ENCODE measurements at places on chromosomes 3 and 15.

- no peak for DNase-seq
Observed at GRCh38 chr15:46930426-46930825, 786.9 kb upstream of the SEMA6D start.

GRCh38 chr3:44762690-44763089, 1.1 kb downstream of the KIF15 start:
- DNase-seq, result no peak

GRCh38 chr15:32957219-32957618, 237.3 kb downstream of the FMN1 start:
- no peak for DNase-seq

GRCh38 chr3:175655351-175655750, 796.2 kb downstream of the NAALADL2 start:
- DNase-seq, result no peak

DNA sequence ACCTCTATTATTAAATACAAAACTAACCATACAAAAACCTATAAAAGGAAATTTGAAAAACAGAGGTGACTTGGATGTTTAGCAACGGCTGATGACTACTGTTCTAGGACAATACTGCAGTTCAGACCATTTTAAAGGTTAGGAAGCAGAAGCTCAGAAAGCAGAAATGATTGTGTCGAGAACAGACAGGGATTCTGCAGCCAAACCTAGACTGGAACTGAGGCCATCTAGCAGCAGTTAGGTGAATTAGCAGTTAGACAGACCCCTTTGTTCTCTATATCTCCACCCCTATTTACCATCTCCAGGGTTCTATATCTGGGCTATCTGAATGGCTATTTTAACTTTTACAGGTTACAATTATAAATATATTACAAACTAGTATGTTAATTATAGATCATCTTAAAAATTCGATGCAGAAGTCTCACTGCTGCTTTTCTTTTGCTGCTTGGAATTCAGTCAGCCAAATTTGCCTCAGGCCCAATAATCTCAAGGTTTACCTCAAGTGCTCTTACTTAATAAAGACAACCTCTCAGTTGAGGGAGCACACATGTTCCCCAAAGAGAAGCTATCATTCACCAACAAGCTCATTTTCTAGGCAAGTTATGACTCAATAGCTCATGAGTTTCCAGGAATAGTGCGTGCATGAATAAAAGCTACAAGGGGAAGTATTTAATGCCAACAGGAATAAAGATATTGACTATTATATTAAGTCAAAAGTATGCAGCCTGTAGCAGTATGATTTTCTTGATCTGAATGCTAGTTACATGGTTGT, 9.3 kb upstream of the IL1RAP start:
- DNase-seq, result no peak

GRCh38 chr15:89825271-89825940, 10.8 kb upstream of the ANPEP start:
- DNase-seq, result no peak

GRCh38 chr3:110343945-110344344, 727.7 kb upstream of the NECTIN3 start:
- DNase-seq, result peak; percentile 38

- no peak for DNase-seq
Observed at GRCh38 chr3:142215106-142215505, 10.3 kb downstream of the GK5 start.

DNA sequence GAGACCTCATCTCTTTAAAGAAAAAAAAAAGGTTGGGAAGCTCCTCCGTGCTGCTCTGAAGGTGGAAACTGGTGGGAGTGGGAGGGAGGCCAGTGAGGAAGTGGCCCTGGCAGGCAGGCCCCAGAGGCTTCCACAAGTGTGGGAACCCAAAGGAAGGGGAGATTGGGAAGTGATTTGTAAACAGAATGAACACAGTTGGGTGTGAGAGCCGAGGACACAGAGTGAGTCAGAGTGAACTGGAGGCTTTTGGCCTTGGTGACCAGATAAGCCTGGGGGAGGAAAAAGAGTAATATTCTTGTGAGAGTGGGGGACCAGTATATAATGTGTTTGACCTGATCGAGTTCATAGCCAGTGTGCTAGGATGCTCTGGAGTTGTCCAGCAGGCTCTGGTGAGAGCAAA, 23.0 kb downstream of the MKRN2 start:
- DNase-seq, result no peak

GRCh38 chr15:90248789-90249202, 560 bp upstream of the TTLL13 start:
- no peak for DNase-seq

DNA sequence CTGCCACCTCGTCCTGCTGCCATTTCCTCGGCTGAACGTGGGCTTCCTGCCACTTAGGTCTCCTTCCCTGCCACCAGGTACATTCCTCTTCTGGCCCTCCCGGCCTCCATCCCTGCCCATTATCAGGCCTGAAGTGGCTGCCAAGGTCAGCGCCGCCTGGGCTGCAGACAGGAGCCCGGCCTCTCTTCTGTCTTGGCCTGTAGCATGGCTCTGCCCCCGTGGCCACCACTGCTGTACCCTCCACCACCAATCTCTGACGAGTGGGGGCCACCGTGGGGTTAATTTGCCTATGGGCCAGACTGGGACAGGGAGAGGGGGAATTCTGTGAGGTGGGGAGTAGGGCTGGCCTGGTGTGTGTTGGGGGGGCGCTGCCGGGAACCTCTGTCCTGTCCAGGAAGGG, 2.0 kb upstream of the BAHD1 start:
- DNase-seq, result no peak

DNA sequence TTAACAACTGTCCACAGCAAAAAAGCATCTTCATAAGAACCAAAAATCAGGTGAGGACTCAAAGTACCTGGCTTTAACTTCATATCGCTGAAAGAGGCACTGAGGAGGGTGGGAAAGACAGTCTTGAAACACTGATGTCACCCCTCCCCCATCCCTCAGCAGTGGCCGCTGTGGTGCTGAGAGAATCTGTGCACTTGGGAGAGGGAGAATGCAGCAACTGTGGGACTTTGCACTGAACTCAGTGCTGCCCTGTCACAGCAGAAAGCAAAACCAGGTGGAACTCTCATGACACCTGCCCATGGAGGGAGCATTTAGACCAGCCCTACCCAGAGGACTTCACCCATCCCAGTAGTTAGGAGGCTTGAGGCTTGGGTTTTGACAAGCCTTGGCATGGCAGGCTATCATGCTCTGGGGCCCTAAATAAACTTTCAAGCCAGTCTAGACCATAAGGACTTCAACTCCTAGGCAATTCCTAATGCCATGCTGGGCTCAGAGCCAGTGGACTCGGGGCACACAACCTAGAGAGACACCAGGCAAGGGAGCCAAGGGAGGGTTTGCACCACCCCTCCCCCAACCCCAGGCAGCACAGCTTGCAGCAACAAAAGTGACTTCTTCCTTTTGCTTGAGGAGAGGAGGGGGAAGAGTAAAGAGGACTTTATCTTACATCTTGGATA, 6.1 kb upstream of the ZSCAN2 start:
- no peak for DNase-seq

DNA sequence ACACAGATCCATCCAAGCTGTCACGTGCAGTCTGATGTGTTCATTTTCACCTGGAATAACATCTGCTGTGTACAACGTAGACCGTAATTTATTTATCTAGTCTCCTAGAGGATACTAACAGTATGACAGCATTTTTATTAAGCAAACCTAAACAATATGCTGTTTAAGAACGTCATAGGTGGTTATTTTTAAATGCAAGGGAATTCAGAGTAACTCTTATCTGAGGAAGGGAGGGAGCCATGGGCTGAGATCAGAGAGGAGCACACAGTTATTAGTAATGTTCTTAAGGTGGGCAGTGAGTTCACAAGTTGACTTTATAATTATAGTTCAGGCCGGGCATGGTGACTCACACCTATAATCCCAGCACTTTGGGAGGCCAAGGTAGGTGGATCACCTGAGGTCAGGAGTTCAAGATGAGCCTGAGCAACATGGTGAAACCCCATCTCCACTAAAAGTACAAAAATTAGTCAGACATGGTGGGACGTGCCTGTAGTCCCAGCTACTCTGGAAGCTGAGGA, 193.6 kb downstream of the UACA start:
- no peak for DNase-seq

- peak; percentile 70 for DNase-seq
Observed at GRCh38 chr3:27312044-27312668, 57.0 kb downstream of the NEK10 start.

DNA sequence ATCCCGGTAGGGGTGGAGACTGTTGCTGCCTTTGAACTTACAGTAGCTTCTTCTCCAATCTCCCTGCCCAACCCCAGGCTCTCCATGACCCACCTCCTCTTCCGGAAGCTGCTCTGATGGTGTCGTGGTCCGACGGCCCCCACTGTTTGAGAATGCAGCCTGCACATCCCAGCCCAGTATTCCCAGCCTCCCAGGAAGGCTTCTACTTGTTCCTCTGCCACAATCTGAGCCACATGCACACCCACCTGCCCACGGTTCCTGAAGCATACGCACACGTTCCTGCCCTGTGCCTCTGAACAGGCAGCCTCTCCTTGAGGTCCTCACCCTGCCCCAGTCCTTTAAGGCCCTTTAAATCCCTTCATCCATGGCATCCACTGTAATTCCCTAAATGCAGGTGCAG, 57.4 kb downstream of the ABTB1 start:
- DNase-seq, result no peak

DNA sequence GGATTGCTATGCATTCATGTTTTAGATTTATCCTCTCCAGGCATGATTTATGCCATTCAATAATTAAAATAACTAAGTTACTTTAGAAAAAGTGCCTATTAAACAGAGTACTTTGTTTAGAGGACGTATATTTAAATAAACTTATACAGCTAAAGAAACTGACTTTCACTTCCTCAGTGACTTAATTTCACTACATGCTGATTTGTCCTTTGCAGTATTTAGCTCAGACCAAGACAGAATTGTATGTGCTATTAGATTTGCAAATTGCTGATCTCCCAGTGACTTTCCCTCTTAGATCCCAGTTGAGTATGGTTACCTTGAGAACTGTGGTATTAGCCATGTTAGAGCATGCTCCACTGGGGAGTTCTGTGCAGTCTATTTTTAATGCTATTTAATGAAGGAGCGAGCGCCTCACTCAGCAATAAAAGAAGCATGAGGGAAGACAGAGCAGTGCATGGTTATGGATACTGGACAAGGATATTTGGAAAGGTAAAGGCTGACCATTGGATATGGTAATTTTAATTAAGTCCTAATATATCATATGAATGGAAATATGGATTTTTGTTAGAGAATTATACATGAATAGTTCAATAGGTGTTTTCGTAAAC, 2.7 kb downstream of the ARPP21 start:
- DNase-seq, result no peak

DNA sequence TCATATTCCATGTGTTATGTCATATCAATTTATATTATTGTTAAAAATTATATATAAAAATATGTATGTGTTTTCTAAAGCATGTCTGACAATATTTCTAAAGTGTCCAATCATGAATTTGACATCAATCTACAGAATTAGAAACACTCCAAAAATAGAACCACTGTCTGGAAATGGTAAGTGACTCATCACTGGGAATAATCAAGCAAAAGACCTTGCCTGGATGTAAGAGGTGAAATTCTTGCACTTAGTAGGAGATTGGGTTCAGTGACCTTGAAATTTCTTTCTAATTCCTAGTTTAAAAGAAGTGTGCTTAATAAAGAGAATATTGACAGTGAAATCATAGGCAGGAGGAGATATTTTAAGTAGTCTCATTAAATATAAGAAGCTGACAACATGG, 188.8 kb downstream of the ZNF385D start:
- DNase-seq, result no peak

DNA sequence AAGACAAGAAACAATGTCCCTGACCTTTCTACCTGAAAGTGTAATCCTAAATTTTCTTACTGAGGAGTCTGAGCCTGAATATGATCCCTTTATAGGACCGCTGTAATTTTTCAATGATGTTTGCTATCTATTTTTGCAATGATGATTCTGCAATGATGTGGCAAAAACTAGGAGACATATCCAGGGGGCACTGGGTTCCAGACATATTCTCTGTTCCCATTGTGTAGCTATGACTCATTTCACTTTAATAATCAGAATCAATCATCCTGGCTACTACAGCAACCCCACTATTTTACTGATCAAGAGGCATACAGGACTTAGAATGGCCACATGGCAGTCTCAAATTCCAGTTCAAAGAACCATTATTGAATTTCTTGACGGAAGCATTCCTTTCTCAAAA, 85.9 kb downstream of the AQR start:
- DNase-seq, result peak; percentile 10

- peak; percentile 53 for DNase-seq
Observed at GRCh38 chr3:87298111-87298718, 21.8 kb upstream of the POU1F1 start.

- no peak for DNase-seq
Observed at GRCh38 chr3:183878071-183878470, 6.6 kb downstream of the PARL start.

GRCh38 chr3:172367205-172368105, 80.8 kb downstream of the GHSR start:
- DNase-seq, result no peak

- DNase-seq, result no peak
Observed at GRCh38 chr15:57649138-57649537, 57.4 kb upstream of the POLR2M start.

GRCh38 chr3:49607105-49607591, 52.9 kb downstream of the BSN start:
- DNase-seq, result no peak

- no peak for DNase-seq
Observed at GRCh38 chr3:187838016-187838540, 92.8 kb upstream of the BCL6 start.

GRCh38 chr3:171688593-171688992, 121.7 kb downstream of the PLD1 start:
- DNase-seq, result no peak

DNA sequence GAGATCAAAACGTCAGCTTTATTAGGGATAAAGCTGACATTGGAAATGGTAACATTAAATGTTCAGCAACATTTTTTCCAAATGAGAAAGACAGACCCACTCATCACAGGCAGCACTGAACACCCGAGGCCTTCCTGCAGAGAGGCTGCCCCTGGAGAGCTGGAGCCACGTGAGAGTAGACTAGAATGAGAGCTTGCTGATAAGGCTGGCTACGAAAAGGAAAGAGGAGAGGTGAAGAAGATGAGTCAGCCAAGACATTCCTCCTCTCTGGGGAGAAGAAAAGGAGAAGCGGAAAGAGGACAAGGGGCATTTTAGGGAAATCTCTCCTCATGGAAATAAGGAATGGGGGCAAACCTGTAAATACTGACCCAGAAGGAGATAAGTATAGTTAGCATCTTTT, 7.3 kb downstream of the CYP19A1 start:
- DNase-seq, result no peak

- DNase-seq, result no peak
Observed at GRCh38 chr3:132042681-132043080, 7.9 kb upstream of the CPNE4 start.

DNA sequence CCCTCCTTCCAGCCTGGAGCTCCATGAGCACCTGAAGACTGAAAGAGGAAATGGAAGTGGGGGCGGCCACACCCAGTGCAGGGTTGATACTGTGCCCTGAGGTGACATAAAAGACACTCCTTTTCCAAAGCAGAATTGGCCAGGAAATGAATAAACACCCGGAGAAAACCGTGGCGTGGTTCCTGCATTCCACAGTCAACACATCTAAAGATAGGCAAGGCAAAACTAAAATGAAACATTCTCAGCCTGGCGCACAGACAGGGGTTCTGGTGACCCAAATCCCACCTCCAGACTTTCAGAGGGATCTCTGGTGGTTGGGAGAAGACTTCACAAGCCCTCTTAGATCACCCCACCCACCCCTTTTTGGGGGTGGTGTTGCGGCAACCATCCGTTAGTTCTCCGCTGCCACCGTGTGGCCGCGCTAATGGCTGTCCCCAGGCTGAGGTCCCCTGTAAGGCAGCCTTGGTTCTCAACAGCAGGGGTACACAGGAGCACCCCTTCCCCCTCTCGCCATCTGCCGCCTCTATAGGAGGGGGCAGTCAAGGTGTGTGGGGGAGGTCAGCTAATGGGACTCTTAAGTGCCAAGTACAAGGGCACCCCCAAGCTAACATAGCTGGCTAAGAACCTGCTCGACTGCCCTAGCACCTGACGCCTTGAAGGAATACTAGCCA, 2.5 kb upstream of the MST1R start:
- peak; percentile 55 for DNase-seq

All from kidney capillary endothelial cell (primary cell).